ENCODE measurements at places on chromosomes 4 and X. TPM values are rescaled to one million over a fixed set of nuclear protein-coding genes. Genes with fewer than 3 reads are reported as not detected.

DNA sequence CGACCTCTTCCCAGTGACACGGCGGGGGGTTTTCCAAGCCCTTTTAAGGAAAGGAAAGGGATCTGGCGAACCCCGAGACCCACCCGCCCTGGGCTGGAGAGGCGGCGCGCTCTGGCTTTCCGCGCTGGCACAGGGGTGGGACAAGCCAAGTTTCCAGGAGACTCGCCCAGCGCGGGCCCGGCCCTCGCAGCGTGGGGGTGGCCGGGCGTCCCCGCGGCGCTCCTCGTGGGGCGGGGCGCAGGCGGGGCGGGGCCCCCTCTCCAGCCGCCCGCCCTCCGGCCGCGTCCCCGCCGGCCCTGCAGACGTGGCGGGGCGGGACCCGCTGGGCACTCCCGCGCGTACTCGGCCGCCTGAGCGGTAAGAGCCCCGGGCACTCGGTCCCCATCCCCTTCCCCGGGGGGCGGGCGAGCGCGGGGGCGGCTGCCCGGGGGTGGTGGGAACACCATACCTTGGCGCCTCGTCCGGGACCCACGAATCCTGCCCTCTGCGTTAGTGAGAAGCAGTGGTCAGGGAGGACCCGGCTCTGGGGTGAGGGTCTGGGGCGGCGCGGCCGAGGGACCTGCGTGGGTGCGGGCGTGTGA, at the start of gene FAM114A1:
Gene FAM114A1, plus strand, starts transcription at position 329 of the 581 bp plus-strand sequence. CDS start 10,273 bp downstream, outside the sequence.
- peak; percentile 91 for DNase-seq

GRCh38 chrX:131734621-131735020, 190.7 kb downstream of the OR13H1 start:
- no peak for DNase-seq

DNA sequence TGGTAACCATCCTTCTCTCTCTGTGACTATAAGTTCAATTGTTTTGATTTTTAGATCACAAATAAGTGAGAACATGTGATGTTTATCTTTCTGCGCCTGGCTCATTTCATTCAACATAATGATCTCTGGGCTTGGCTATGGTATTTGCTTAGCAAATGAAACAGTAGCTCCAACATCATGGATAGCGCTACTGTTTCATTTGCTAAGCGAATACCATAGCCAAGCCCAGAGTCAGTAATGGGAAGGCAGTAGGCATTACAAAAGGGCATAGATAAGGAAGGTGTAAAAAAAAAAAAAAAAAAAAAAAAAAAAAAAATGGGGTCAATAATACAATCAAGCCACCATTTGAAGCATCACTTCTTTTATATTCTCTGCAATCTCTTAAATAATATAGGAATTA, 469.0 kb upstream of the ATOH1 start:
- no peak for DNase-seq

DNA sequence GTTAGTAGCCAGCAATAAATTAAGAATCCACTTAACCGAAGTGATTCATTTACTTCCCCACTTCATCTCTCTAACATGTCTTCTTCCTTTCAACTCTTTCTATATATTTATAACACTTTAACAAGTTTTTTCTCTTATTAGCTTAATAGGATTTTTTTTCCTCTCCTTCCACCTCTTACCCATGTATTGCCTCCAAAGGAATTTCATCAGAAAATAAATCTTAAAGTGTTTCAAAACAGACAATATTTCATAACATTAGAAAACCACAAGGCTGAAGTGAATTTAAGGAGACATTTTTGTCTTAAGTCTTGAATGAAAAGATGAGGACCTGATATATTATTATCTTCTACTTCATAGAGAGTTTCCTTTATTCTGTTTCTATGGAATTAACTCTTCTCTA, 101.5 kb downstream of the PDGFC start:
- no peak for DNase-seq

Gene XK
- total RNA-seq, result 1.5 TPM

Gene HELT
- total RNA-seq, result not detected

DNA sequence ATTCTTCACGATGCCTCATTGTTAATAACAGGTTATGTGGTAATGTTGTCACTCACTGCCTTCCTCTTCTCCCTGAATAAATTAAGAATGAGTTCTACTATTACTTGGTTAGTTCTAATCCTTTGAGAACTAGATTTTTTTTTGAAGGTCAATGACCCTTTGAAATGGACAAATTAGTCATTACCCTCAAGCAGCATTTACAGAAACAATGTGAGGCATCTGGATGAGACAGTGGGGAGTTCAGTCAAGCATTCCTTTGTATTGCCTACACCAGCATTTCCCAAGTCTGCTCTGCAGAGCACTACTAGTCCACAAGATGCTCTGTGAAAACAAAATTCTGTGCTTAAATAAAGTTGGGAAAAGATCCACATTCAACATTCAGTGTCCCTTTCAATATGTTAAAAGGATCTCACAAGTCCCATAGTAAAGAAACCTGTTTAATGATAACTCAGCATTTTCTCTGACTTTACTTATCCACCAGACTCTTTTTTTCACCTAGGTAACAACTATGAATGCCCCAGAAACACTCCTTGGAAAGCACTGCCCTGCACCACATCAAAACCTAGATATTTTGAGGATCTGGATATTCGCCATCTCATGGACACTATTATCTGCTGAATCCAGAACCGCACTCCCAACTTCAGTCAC, 60.6 kb downstream of the CHRDL1 start:
- DNase-seq, result no peak

Gene XAGE1A
- not detected for total RNA-seq

GRCh38 chr4:114727461-114727860, 128.9 kb downstream of the UGT8 start:
- no peak for DNase-seq

Gene ARHGEF38
- 0.23 TPM for total RNA-seq
